Omental fat pad (tissue), 4 donors: ENCODE measurements at places on chromosomes 2 and 18.

DNA sequence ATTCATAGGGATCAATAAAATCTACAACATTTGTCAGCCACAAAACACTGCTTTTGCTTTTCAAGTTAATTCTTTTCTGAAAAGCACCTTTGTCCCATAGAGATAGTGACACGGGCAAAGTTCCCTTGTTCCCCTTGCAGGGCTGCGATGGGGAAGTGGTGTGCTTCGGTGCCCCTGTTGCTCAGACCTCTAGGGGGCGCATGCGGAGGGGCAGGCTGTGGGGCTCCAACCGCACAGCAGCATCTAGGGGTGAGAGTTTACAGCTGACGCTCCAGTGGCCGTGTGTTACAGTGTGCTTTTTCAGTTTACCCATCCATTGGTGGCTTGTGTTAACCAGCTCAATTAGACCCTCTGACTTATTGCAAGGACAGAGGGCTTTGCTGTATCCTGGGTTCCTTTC lies 1432.2 kb upstream of the ACVR2A start:
- no peak for DNase-seq

DNA sequence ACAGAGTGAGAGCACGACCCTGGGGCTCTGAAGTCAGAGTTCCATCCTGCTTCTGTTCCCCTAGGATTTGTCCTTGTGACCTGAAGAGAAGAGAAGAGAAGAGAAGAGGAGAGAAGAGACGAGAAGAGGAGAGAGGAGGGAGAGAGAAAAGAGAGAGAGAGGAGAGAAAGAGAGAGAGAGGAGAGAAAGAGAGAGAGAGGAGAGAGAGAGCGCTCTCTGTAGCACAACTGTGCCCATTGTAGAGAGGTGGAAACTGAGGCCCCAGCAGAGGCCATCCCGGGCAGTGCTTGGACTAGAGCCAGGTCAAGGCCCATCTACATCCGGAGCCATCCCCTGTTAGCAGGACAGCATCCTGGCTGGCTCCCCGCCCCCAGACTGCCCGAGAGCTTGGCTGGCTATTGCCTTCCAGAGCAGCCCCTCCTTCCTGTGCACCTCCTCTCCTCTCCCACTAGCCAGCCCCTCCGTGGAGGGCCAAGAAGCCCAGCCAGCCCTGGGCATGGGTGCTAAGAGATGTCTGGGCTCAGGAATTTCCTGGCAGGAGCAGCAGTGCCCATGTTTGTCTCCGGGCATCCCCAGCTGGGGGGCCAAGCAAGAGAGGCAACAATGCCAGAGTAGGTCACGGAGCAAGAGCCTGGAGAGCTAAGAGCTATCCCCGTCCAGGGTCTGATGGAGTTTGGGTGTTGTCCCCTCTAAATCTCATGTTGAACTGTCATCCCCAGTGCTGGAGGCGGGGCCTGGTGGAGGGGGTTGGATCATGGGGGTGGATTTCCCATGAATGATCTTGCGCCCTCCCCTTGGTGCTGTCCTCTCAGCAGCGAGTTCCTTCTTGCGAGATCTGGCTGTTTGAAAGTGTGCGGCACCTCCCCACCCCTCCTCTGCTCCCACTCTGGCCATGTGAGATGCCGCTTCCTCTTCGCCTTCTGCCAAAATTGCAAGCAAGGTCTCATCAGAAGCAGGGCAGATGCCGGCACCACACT lies 18.2 kb upstream of the GPR55 start:
- no peak for DNase-seq

- no peak for DNase-seq
Observed at GRCh38 chr2:190575263-190575662, 40.7 kb upstream of the NEMP2 start.

DNA sequence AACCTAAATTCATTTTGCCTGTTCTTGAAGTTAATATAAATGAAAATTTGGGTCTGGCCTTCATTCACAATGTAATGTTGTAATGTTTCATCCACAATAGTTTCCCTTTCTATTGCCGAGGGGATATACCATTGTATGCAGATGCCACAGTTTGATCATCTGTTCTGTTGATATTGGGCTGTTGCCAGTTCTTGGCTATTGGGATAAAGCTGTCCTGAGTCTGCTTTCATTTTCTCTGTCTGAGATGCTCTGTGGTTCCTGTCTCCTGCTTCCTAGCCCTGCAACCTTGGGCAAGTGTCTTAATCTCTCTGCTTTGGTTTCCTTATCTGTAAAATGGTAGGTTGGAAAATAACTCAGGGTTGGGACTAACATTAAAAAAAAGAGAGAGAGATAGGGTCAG lies 25.2 kb downstream of the B3GNT2 start:
- no peak for DNase-seq

DNA sequence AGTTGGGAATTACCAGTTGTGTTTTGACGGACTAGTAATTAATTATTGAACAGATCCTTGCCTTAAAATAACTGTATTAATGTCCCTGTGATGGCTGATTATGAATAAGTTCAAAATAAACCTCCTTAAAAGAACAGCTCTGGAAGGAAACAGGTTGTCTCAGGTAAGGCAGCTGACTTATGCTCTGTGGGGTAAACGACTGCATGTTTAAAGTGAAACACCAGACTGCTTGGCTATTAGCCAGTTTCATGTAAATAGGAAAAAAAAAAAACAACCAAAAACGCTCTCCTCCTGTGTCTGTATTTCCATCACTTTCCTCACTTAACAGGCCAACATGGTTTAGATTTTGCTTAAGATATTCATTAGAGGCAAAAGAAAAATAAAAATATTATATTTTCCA lies 243.6 kb downstream of the TMEM182 start:
- DNase-seq, result no peak

- no peak for DNase-seq
Observed at GRCh38 chr2:100647709-100648108, 84.9 kb downstream of the PDCL3 start.

DNA sequence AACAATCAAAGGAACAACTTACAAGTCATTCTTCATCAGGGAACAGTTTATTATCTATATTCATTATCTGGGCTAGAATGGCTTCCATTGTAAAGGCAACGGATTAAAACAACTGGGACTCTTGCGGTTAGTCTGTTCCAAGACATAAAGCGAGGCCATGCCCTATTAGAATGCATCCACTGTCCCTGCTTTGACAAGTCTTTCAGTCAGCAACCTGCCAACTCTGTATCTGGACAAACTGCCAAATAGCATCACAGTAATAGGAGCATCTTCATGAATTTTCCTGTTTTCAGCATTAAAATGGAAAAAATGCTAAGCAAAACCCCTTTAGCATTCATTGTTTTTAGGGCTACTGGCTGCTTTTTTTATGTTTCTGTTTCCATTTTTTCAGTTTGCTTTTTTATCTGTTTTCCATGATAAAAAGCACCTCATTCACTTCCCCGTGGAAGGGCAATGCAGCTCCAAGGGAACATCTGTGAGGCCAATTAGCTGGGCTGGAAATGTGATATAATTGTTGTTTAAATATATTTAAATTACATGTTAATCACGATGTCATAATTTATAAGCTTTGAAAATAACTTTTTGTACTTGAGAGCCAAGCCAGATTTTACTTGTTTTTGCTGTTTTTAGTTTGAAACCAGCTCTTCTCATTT lies 834.3 kb downstream of the CPS1 start:
- no peak for DNase-seq

GRCh38 chr2:239520811-239521517 lies 120.1 kb upstream of the HDAC4 start:
- DNase-seq, result no peak

DNA sequence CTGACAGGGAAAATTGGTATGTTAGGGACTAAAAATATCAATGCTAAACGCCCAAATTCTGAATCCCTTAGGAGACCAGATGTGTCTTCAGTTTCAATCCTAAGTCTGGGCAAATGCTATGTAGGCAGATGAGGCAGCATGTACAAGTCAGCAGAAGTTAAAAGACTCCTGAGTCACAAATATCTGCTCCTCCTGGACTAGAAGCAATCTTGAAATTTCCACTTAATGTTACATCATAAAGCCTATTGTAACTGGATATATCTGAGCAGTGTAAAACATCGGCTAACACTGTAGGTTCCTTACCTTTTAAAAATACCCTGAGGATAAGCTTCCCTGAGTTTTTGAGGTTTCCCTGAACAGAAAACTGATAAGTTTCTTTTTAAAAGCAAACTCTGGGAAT lies 1087.6 kb upstream of the PIK3C3 start:
- DNase-seq, result no peak

DNA sequence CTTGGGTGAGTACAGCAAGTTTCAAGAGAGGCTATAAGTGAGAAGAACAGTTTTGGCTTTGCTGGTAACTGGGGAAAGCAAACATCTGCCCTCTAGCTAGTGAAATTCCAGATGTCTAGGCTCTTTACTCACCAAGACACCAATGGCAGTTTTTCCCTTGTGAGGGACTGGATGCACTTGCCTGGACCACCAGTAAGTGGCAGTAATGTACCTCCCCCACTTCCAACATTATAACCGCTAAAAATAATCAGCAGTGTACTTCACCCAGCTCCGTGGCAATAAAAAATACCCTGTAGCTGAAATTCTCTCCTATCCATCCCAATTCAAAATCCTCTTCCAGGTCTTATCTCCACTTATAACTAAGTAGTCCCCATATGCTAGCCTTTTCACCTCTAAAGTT lies 383.9 kb downstream of the ARHGAP15 start:
- DNase-seq, result no peak

- no peak for DNase-seq
Observed at GRCh38 chr2:208830203-208830602, 423.6 kb downstream of the PTH2R start.

GRCh38 chr2:10035633-10036032 lies 7.7 kb upstream of the KLF11 start:
- no peak for DNase-seq

DNA sequence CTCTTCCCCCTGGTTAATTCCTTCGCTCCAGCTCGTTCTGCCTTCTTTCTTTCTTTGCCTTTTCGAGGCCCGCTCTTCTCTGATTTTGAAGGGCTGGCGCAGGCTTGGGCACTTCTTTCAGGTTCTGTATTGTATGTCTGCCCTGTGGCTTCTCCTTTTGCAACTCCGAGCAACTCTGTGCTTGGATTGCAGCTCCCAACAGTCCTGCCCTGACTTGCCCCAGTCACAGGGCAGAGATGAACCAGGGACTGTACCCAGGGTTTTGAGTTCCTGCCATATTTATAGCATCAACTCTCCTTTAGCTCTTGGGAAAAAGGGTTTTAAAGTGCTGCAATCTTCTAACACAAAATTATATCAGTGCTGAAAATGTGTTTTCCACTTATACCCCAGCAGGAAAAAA lies 31.1 kb upstream of the CD8A start:
- no peak for DNase-seq

DNA sequence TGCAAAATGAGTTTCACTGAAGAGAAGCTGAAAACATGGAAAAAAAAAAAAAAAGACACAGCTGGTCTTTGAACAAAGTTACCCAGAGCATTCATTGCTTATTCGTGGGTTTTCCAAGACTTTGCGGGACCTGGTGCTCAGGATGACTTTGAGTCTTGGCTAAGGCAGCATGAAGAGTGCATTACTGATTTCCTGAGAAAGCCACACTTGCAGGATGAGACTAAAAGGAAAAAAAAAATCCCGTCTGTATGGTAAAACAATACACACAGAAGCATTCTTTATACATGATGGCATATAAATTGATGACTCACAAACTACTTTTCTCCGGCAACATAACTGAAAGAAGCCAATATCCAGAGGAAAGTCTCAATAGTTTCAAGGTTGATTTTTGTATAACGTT lies 195.4 kb downstream of the SPP2 start:
- no peak for DNase-seq

- no peak for DNase-seq
Observed at GRCh38 chr18:8235894-8236293, 373.3 kb upstream of the RAB12 start.

DNA sequence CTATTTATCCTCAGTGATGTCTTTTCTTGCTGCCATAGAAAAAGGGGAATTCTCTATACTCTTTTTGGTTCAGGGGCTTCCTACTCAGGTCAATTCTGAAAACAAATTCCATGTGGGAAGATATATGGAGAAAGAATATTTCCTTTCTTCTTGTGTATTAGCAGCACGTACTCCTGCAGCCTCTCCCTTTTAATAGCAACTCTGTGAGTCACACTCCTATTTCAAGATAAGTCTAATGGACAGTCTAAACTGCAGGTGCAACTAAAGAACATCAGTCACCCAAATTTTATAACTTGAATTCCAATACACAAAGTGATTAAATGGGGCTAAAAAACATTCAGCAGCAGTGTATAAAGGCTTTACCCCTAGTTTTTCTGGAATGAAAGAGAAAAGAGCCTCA lies 942.2 kb downstream of the CNTNAP5 start:
- no peak for DNase-seq

GRCh38 chr2:8116661-8117060 lies 565.2 kb upstream of the ID2 start:
- DNase-seq, result no peak

- DNase-seq, result no peak
Observed at GRCh38 chr2:165827016-165827920, 33.2 kb upstream of the GALNT3 start.

DNA sequence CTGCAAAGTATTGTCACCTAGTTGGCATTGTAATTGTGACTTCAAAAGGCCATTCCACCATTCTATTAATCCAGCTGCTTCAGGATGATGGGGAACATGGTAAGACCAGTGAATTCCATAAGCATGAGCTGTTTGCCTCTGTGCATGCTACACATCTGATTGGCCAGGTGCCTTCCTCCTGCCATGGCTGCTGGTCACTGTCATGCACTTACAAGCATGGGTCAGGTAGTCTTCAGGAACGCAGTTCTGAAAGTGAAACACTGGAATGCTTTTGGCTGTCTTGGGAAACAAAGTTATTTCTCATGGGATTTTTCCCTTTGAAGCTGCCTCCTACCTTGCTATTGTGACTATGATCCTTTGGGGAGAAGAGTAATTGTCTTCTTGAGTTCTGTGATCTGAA lies 267.6 kb downstream of the GBX2 start:
- DNase-seq, result no peak

GRCh38 chr2:7480431-7480830 lies 563.2 kb downstream of the RNF144A start:
- DNase-seq, result no peak

DNA sequence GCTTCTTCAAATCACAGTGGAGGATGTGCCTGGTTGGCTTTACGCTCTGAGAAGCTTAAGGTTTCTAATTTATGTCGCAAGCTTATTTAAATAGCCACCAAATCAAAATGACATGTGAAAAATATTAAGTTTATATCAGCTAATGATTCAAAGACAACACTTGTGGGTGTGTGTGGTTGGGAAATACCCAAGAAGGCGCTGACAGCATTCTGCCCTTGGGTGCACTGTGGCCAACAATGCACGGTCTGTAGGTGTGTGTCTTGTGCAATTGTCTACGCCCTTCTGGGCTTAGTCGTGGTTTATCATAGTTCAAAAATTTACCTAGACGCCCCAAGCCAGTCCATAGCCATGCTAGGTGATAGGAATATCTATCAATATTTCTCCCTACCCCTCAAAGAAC lies 60.9 kb downstream of the KCTD1 start:
- no peak for DNase-seq
